ENCODE measurements at places on chromosomes 1 and 21. TPM values are rescaled to one million over a fixed set of nuclear protein-coding genes. Genes with fewer than 3 reads are reported as not detected.

- peak; percentile 33 for DNase-seq
These were observed 365.6 kb upstream of the ADGRL2 start for GRCh38 chr1:81435175-81435574.

Gene SH3BGR
- total RNA-seq, result 3.2 TPM

Gene NEK2
- total RNA-seq, result 0.61 TPM

Gene KRTAP13-2
- not detected for total RNA-seq

Gene PKN2
- total RNA-seq, result 33.8 TPM
